CD4-positive, alpha-beta T cell treated with Interleukin-6 at 100 ng/mL for 8 hours (primary cell): ENCODE measurements at places on chromosomes 1 and 21.

DNA sequence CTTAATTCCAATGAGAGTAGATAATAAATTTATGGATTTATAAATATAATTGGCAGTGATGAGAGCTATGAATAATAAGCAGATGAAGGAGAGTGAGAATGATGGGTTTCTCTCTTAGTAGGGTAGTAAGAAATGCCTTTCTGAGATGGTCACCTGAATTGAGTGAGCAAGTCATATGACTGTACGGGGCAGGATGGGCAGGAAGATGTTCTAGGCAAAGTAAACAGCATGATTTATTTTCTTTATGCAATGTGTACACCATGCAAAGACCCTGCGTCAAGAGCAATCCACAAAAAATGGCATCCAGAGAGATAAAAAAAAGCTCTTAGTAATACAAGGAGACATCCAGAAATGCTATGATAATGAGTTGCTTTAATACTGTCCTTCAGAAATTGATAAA lies 409.9 kb downstream of the HLX start:
- DNase-seq = no peak

- peak; percentile 34 for DNase-seq
These were observed 1.2 kb downstream of the PRMT2 start for GRCh38 chr21:46636550-46637285.

- no peak for DNase-seq
These were observed 56.3 kb upstream of the C1orf87 start for GRCh38 chr1:60129911-60130310.

GRCh38 chr1:160707236-160708064 lies 4.2 kb downstream of the CD48 start:
- peak; percentile 41 for DNase-seq

GRCh38 chr1:5907966-5908365 lies 84.3 kb downstream of the NPHP4 start:
- no peak for DNase-seq

DNA sequence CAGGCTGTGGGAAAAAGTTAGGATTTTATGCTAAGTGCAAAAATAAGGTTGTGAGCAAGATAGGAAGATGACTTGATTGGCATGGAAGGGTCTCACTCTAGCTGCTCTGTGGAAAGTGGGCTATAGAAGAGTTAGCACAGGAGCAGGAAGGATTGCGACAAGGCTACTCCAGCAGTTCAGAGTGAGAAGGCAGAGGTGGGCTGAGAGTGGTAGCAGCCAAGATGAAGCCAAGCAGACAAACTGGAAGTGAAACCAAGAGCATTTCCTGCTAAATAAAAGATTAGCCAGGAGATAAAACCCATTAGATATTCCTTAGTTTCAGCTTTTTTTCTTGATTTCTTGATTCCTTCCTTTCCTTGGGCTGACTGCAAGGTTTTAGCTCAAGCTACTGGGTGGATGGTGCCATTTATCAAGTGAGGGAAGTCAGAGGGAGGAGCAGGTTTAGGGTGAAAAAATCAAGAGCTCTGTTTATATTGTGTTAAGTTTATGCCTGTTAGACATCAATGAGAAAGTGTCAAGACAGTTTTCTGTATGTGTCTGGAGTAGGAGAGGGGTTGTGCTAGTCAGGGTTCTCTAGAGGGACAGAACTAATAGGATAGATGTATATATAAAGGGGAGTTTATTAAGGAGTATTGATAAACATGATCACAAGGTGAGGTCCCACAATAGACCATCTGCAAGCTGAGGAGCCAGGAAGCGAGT lies 33.1 kb upstream of the ZNF644 start:
- DNase-seq = no peak

GRCh38 chr1:148264374-148265276 lies 112.5 kb upstream of the NBPF11 start:
- DNase-seq = no peak

- DNase-seq = no peak
These were observed 17.2 kb upstream of the BEND5 start for GRCh38 chr1:48793863-48794262.

GRCh38 chr1:121519042-121519755 lies 334.4 kb downstream of the SRGAP2C start:
- peak; percentile 88 for DNase-seq

DNA sequence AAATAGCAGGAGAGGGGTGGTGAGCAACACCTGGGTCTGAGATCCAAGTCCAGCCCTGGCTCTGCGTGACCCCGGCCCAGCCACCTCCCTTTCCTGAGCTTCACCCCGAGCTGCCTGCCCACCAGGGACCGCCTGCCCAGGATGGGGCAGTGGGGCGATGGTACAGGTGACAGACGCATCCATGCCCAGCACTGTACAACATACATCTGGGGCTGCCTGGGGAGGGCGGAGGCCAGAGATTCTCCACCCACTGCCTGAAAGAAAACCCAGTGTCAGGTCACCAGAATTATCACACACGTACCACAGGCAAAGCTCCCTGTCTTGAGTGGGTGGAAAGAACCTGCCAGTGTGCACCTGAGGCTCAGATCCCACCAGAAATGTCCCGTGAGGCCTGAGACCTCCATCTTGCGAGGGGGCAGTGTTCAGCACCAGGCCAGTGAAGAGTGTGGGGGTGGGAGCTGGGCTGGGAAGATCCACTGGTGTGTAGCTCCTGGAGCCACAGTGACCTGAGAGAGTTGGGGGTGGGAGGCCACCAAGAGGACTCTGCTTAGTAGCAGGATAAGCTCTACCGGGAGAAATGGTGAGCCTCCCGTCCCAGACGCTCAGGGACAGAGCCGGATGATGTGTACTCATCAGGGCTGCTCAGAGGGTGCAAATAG lies 81.5 kb downstream of the DMRTB1 start:
- DNase-seq = no peak

GRCh38 chr1:211606332-211606913 lies 27.5 kb upstream of the SLC30A1 start:
- DNase-seq = no peak

DNA sequence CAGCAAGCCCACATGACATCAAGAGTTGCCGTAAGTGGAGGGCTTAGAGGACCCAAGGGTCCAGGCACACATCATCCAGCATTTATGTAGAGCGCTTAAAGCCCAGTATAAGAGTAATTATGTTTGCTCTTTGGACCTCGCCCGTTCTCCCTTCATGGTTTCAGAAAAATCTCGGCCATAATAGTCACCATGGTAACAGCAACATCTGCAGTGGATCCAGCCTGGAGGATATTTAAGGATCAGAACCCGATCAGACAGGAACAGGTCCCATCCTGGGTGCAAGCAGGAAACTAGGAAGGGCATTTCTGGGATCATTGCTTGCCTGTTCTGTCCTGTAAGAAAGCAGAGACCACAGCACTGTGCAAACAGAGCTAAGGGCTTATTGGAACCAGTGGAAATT lies 89.9 kb upstream of the KAZN start:
- DNase-seq = no peak

DNA sequence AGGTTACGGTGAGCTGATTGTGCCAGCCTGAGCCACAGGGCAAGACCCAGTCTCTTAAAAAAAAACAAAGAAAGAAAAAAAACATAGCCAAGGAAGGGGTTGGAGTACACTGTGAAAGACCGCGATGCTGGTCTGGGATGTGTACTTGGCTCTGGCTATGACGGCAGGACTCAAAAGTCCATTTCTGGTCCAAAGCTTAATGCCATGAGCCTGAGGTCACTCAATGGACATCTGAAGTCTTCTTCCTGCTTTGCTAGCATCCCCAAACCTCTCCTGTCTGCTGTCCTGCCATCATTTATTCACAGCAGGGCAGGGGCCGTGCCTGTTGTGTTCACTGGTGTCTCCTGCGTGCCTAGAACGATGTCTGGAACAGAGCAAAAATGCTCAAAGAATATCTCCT lies 1.5 kb upstream of the ARHGEF10L start:
- DNase-seq = no peak

GRCh38 chr1:101781201-101781831 lies 215.4 kb downstream of the OLFM3 start:
- no peak for DNase-seq

DNA sequence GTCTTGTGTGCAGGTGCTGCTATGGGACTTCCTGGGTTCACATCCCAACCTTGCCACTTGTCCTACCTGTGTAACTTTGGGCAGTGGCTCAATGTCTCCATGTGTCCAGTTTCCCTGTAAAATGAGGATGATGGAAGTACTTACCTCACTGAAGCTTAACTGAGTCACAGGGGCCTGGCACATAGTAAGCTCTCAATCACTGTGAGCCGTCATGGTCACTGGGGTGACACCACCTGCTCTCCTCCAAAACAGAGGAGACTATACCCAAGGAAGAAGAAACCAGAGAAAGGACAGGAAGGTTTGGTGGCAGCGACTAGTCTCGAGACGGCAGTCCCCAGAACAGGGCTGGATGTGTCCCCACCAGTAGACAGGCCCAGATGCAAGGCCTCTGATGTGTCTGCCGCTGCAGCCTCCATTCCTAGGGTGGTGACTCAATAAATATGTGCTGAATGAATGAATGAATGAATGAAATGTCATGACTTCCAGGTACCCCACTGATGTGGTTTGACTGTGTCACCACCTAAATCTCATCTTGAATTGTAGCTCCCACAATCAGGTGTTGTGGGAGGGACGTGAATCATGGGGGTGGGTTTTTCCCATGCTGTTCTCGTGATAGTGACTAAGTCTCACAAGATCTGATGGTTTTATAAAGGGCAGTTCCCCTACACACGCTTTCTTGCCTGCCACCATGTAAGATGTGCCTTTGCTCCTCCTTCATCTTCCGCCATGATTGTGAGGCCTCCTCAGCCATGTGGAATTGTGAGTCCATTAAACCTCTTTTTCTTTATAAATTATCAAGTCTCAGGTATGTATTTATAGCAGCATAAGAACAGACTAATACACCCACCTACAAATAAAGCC lies 13.0 kb upstream of the LRP8 start:
- no peak for DNase-seq

GRCh38 chr1:223670458-223671159 lies 5.1 kb upstream of the CAPN8 start:
- peak; percentile 18 for DNase-seq

GRCh38 chr1:202133496-202133895 lies 10.8 kb downstream of the GPR37L1 start:
- no peak for DNase-seq

- no peak for DNase-seq
These were observed 39.6 kb upstream of the KIF21B start for GRCh38 chr1:201063145-201063544.

GRCh38 chr1:111085676-111086075 lies 54.2 kb downstream of the DRAM2 start:
- no peak for DNase-seq
